T-helper 17 cell (primary cell): ENCODE measurements at places on chromosomes 12 and 14. TPM values are rescaled to one million over a fixed set of nuclear protein-coding genes. Genes with fewer than 3 reads are reported as not detected.

Gene CCDC59
- 119 TPM for total RNA-seq

GRCh38 chr14:57479197-57479596 lies 14.5 kb downstream of the CCDC198 start:
- H3K36me3 ChIP-seq, result no peaks in the 10 kb centered on the region
- no peak overlapping the region for H3K4me3 ChIP-seq
- DNase-seq, result no peak
- H3K27ac ChIP-seq, result no peak overlapping the region
- H3K27me3 ChIP-seq, result peaks cover 7% of the 10 kb centered on the region

DNA sequence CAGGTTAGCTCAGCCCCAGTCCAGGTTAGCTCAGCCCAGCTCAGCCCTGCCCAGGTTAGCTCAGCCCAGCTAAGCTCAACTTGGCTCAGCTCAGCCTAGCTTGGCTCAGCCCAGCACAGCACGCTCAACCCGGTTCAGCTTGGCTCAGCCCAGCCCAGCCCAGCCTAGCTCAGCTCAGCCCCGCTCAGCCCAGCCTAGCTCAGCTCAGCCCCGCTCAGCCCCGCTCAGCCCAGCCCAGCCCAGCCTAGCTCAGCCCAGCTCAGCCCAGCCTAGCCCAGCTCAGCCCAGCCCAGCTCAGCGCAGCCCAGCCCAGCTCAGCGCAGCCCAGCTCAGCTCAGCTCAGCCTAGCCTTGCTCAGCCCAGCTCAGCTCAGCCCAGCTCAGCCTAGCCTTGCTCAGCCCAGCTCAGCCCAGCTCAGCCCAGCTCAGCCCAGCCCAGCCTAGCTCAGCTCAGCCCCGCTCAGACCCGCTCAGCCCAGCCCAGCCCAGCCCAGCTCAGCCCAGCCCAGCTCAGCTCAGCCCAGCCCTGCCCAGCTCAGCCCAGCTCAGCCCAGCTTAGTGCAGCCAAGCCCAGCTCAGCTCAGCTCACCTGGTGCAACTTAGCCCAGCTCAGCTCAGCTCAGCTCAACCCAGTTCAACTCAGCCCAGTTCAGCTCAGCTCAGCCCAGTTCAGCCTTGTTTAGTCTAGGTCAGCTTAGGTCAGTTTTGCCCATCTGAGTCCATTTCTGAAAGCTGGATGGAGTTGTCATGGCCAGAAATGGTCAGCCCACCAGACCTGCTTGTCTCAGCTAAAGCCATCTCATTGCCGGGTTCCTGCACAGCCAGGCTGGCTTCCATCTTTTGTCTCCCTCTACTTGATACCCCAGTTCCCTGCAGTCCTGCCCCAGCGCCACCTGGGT lies 333.6 kb downstream of the TMEM121 start:
- H3K4me3 ChIP-seq, result peak overlapping the region; percentile 58
- H3K36me3 ChIP-seq, result no peaks in the 10 kb centered on the region
- peaks cover 4% of the 10 kb centered on the region for H3K4me1 ChIP-seq

DNA sequence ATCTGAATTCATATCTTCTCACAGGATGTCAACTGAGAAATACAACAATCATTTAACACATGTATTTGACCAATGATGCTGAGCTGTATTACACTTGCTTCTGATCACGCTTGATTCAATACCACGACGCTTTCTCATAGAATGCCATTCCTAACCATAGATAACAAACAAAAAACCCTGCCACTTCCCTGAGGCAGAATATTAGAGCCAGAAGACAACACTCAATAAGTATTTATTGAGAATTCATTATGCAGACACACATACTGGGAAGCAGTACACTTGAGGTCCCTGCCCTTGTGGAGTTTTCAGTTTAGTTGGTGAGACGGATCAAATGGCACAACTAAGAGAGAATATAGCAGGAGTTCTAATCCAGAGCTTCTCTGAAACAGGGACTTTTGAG lies 32.4 kb downstream of the BLTP3B start:
- peaks cover 12% of the 10 kb centered on the region for H3K4me1 ChIP-seq
- DNase-seq, result no peak
- H3K27ac ChIP-seq, result no peak overlapping the region

- no peaks in the 10 kb centered on the region for H3K4me1 ChIP-seq
- H3K27ac ChIP-seq, result no peak overlapping the region
- DNase-seq, result no peak
- H3K27me3 ChIP-seq, result no peaks in the 10 kb centered on the region
Observed at GRCh38 chr12:13686260-13686659, 295.1 kb downstream of the GRIN2B start.

Gene MSRB3
- 5.9 TPM for total RNA-seq

DNA sequence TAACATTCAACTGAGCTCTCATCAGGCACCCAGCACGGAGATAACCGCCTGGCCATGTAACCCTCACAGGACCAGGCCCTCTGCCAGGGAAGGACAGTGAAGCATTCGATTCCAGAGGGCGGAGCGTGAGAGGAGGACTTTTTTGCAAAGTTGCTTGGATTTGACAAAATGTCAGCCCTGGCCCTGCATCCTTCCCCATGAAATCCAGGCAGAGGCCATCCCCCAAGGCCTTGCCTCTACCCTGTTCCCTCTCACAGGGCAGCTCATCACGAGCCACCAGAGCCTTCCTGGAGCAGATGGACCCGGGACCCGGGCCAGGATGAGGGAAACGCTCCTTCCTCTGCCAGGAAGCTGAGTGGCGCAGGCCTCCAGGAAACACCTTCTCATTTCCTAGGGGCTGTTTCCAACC lies 17.0 kb downstream of the CAMKK2 start:
- DNase-seq, result no peak
- no peaks in the 10 kb centered on the region for H3K27me3 ChIP-seq
- H3K27ac ChIP-seq, result peak overlapping the region; percentile 56
- no peaks in the 10 kb centered on the region for H3K36me3 ChIP-seq

Gene GOLT1B
- 31.2 TPM for total RNA-seq

DNA sequence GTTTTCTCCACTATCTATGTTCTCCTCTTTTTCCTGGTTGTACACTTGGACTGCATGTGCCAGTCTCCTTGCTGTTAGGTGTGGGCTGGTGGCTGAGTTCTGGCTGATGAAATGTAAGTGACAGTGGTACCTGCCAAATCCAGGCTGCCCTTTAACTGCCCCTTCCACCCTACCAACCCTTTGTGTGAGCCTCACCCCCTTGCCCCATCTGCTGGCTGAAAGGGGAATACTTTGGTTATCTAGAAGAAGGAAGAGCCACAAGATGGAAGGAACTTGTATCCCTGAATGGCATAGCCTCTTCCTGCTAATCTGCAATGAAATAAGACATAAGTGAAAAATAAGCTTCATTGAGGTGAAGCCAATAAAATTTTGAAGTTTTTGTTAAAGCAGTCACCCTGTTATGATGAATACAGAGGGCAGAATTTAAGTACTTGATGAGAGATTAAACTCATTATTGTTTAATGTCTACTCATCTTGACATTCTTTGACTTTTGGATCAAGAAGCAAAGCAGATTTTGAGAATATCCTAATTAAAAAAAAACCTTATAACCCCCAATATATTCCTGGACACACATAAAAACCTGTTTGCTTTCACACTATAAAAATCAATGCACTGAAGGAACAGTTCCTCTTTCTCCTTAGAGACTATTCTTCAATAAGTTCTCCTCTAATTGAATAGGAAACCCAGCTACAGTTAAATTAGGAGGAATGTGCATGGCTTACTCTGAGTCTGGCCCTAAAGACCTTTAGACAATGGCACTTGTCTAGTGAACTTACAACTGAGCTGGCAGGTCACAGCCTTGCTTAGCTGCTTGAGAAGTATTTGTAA lies 262.6 kb upstream of the BTG1 start:
- H3K4me3 ChIP-seq, result no peak overlapping the region
- H3K36me3 ChIP-seq, result no peaks in the 10 kb centered on the region
- H3K27ac ChIP-seq, result peak overlapping the region; percentile 1
- H3K4me1 ChIP-seq, result peaks cover 31% of the 10 kb centered on the region
- no peak for DNase-seq

Gene LLPH
- total RNA-seq, result 20.7 TPM

Gene TOX4
- 110 TPM for total RNA-seq

Gene KRT6B
- not detected for total RNA-seq

Gene IL26
- total RNA-seq, result not detected

GRCh38 chr12:75722714-75723200 lies 211.3 kb upstream of the KRR1 start:
- peaks cover 13% of the 10 kb centered on the region for H3K4me1 ChIP-seq
- no peak for DNase-seq
- H3K4me3 ChIP-seq, result no peak overlapping the region
- peak overlapping the region; percentile 44 for H3K27ac ChIP-seq
- H3K27me3 ChIP-seq, result no peaks in the 10 kb centered on the region

DNA sequence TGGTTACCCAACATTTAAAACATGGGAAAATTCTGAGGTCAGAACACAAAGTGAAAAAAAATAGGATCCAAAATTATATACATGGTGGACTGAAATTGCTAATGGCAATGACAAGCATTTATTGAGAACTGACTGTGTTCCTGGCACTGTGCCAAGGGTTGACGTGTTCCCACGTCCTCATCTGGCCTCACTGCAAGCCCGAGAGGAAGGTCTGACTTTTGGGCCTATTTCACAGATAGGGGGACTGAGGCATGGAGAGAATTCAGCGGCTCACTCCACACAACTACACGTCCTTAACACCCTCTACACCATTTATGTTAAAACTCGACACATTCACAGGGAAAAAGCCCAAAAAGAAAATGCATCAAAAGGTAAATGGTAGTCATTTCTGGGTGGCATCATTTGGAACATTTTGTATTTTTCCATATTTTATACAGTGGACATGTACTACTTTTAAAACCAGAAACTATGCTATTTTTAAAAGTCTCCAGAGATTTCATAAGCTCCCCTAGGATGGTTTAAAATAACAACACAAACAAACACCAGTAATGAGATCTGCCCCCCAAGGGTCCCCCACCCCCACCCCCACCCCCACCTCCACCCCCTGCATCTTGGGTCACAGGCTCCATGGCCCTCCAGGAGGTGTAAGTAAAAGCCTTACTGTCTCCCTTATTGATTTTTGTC lies 27.7 kb downstream of the CLMN start:
- peaks cover 27% of the 10 kb centered on the region for H3K27me3 ChIP-seq
- no peaks in the 10 kb centered on the region for H3K4me1 ChIP-seq
- H3K4me3 ChIP-seq, result no peak overlapping the region

- DNase-seq, result no peak
- no peak overlapping the region for H3K4me3 ChIP-seq
- peaks cover 7% of the 10 kb centered on the region for H3K4me1 ChIP-seq
- H3K27me3 ChIP-seq, result no peaks in the 10 kb centered on the region
- H3K27ac ChIP-seq, result no peak overlapping the region
Observed at GRCh38 chr14:37870170-37870569, 274.7 kb downstream of the TTC6 start.

- DNase-seq, result no peak
- peaks cover 8% of the 10 kb centered on the region for H3K36me3 ChIP-seq
- peaks cover 10% of the 10 kb centered on the region for H3K27me3 ChIP-seq
Observed at GRCh38 chr14:70706177-70706576, 64.5 kb downstream of the TTC9 start.

DNA sequence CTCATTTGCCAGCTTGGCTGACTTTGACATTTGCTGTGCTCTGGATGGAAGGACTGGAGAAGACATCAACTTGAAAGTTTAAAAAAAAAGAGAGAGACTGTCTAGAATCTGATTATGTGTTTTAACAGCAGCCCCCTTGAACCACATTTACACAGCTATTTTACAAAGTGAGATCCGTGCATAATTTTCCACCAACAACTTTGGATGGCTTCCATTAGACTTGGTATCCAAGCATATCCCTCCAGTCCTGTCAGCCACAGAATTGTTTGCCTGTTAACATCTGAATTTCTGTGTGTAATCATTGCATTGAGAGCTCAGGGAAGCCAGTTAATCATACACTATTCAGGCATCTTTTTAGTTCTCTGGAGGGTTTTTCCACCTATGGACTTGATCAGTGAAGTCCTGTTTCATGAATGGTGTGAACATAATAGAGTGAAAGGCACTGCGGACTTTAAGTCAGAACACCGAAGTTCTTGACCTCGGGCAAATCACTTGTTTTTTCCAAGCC lies 93.7 kb downstream of the SAMD4A start:
- H3K27ac ChIP-seq, result no peak overlapping the region
- peaks cover 7% of the 10 kb centered on the region for H3K27me3 ChIP-seq
- H3K36me3 ChIP-seq, result no peaks in the 10 kb centered on the region
- DNase-seq, result no peak
- H3K4me1 ChIP-seq, result peaks cover 4% of the 10 kb centered on the region

Gene C1R
- 3.4 TPM for total RNA-seq

Gene MNAT1
- total RNA-seq, result 16.1 TPM

DNA sequence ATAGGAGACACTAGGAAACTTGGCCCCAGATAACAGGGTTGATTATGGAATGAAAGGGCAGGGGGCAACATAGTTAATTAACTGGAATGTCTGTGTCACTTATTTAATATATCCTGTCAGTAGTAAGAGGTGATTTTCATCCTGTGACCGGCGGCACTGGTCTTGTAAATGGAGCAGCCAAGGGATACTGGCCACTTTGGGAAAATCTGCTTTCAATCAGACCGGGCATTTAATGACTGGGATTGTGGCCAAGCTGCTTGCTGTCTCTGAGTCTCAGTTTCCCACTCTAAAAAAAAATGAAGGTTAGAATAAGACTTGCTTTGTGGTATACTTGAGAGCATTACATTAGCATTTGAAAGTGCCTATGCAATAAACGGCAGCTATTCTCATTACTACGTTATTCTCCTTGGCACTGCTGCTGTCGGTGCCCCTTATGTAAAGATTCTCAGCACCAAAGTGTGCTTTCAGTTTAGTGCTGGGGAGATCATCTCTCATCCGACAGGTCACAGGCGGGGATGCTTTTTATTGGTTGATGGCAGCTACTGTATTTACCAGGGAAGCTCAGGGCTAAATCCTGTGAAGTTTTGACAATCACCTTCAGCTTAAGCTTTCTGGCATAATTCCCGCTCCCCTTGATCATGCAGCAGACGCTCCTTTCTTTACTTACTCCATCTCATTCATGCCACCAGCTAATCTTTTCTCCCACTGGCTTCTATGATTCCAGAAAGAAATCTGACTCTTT lies 162.1 kb downstream of the ESRRB start:
- H3K4me3 ChIP-seq, result no peak overlapping the region
- no peak overlapping the region for H3K27ac ChIP-seq
- H3K27me3 ChIP-seq, result peaks cover 39% of the 10 kb centered on the region
- DNase-seq, result no peak
- peaks cover 5% of the 10 kb centered on the region for H3K4me1 ChIP-seq

Gene MTRFR
- 24.5 TPM for total RNA-seq

- no peaks in the 10 kb centered on the region for H3K4me1 ChIP-seq
- H3K27me3 ChIP-seq, result no peaks in the 10 kb centered on the region
- H3K27ac ChIP-seq, result no peak overlapping the region
- peaks cover under 1% of the 10 kb centered on the region for H3K36me3 ChIP-seq
Observed at GRCh38 chr14:75619548-75619947, 41.1 kb downstream of the ERG28 start.

Gene KRT72
- 0.60 TPM for total RNA-seq
